AG08395 (cell line): ENCODE measurements at places on chromosomes 4 and X.
A peak's percentile ranks its signal among the peaks of the same experiment; 100 is the strongest.

GRCh38 chr4:162700358-162700757 lies 466.3 kb downstream of the NAF1 start:
- no peak for DNase-seq

- no peak for DNase-seq
These were observed 200.0 kb upstream of the FTHL17 start for GRCh38 chrX:31271615-31272471.

DNA sequence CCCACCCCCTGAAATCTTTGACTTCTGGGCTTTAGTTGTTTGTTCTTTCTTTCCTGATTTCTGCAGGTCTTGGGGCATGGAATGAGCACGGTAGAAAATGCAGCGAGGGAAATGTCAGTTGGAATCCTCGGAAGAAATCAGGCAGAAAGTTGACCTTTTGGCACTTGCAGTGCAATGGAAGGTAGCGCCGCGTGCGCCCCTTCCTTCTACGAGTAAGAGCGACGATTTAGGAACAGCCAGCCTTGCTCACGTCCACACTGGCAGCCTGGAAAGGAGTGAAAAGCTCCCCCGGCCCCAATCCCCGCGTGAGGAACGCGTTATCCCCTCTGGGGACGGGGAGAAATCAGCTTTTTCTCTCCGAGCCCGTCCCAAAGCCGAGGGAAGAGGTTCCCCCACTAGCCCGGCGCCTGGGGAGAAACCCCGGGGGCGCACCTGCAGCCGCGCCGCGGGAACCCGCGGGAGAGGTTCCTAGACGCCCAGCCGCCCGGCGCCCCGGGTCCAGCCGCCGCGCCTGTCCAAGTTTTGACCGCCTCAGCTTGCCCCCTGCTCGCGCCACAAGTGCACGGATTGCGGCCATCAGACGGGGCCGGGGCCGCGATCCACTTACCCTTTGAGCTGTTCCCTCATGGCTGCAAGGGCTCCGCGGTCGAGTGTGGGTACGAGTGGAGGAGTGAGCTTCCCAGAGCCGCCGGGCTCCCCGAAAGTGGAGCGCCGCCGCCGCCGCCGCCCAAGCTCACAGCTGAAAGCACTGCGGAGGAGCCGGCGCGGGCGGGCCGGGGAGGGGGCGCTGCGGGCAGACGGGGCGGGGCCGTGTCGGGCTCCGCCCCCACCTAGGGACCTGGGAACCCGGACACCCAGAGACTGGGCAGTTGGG lies 194.6 kb upstream of the FTHL17 start:
- peak; percentile 19 for DNase-seq

DNA sequence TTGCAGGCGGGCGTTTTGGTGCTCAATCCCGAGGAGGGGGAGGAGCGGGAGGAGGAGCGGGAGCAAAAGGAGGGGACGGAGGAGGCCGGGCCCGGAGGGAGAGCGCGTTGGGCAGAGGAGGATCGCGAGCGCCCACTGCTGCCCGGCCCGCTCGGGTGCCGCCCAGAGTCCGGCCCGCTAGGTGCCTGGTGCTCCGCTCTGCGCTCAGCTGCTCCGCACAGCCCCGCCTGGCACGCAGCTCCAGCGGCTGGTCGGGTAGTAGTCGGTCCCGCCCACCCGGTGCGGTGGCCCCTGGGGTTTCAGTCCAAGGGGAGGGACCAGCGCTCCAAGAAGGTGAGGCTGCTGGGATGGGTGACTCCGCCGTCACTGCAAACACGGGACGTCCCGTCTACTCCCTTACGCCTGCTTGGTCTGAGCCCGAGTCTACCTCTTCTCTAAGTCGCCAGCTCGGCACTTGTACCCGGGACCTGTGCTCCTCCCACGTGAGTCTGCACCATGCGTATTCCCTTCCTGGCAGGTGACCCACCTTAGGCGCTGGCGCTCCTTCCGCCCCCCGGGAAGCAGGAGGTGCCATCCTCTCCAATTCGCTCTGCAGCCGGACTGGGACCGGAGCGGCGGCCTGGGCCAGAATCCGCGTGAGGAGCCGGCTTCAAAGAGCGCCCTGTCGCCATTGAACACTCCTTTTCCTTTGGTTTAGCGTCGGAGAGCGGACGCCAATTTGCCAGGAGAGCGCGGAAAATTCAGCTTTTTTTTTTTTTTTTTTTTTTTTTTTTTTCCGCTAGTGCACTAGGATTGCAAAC lies 405 bp upstream of the HS3ST1 start:
- DNase-seq: no peak

- no peak for DNase-seq
These were observed 219.3 kb upstream of the FTHL17 start for GRCh38 chrX:31291131-31291530.

DNA sequence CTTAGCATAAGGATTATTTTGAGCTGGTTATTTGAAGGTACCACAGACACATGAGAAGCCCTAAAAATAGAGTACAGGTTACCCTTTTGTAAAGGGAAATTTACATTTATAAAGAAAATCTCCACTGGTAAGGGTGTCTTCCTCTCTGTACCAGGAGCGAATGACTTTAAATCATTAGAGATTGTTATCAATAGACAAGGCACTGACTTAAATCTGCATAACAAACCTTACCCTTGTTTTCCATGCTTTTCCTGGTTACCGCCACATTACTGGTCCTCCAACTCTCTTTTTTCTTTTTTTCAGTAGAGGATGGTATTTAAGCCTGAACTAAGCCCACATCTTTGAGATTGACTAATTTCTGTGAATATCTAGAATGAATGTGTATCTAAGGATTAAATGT lies 129.8 kb downstream of the SLC7A11 start:
- DNase-seq: no peak

DNA sequence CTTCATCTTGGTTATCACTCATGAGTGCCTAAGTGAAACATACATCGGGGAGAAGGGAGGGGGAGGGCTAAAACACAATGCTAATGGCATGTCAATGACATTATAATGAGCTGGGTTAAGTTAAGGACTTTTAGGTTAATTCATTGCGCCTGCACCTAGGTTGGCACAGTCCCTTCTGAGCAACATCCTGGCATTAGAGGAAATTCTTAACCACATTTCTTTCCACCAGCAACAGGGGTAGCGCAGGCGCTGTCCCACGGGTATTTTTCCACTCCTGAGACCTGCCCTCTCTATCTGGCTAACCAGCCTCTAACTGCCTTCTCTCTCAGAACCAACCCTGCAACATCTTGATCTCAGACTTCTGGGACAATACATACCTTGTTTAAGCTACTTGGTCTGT lies 39.0 kb upstream of the PROM1 start:
- no peak for DNase-seq

- DNase-seq: no peak
These were observed 394 bp upstream of the DYNLT3 start for GRCh38 chrX:37847733-37848197.

GRCh38 chr4:76504613-76505465 lies 69.8 kb downstream of the SHROOM3 start:
- peak; percentile 66 for DNase-seq

- no peak for DNase-seq
These were observed 6.4 kb downstream of the FAM200B start for GRCh38 chr4:15688051-15688450.

DNA sequence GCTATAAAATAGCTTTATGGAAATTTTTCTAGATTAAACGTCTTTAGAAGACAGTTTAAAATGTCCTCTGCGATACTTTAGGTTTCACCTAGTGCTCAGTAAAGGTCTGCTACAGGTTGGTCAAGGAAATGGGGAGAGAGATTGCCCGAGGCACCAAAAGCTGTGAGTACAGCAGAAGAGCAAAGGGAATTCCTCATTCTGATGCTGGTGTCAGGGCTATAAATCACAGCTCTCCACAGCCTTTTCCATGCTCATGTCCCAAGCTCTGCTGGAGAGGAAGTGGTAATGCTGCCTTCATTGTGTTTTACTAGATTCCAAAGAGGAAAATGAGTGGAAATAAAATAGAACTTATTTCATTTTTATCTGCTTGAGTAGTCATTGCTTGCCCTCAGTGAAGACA lies 2060.4 kb downstream of the ARAP2 start:
- DNase-seq: no peak

DNA sequence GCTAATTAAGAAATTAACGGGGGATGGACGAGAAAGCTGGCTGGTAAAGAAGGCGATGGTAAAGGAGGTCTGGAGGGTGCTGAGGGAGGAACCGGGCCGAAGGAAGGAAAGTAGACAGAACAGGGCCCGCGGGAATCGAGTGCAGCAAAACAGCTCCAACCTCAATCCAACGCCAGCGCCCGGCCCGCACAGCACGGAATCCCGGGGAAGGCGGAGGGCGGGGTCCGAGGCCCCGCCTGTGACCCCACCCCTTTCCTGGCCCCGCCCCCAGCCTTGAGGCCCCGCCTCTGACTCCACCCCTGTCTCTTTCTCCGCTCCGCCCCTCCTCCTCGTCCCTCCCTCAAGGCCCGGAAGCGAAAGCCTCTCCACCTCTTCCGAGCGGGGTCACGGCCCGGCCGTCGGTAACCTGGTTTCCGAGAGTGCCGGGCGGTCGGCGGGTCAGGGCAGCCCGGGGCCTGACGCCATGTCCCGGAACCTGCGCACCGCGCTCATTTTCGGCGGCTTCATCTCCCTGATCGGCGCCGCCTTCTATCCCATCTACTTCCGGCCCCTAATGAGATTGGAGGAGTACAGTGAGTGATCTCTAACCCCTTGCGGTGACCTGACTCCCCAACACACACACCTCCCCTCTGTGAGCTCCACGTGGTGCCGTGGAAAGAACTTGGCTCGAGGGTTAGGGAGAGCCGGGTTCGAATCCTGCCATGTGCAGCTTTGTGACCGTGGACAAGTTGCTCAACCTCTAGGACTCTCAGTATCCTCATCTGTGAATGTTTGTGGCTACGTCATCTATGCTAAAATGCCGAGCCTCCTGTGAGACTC lies at the start of gene SMIM20:
SMIM20 (plus strand) TSS at position 370 of the 819 bp plus-strand sequence; CDS start at position 464, 94 bp downstream.
- DNase-seq: peak; percentile 97

GRCh38 chr4:89284020-89284424 lies 23.6 kb downstream of the GPRIN3 start:
- DNase-seq: no peak

- no peak for DNase-seq
These were observed 399 bp downstream of the AIFM1 start for GRCh38 chrX:130165181-130165702.

DNA sequence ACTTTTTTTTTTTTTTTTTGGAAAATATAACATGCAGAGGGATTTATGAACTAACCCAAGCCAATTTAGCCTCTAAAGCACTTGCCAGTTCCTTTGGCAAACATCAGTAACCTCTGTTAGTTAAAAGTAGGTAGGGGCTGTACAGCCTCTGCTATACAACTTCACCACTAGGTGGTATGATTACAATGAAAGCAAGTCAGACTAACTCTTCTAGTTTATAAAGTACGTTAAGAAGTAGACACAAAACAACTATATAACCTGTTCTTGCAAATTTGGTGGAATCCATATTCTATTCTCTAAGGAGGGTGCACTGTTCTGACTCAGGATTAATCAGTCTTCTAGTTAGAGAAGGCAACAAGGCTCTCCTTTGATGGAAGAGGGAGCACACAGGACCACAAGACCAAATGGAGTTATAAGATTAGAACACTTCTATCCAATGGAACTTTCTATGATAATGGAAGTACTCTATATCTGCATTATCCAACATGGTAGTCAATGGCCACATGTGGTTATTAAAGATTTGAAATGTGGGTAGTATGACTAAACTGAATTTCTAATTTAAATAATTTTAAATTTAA lies 12.8 kb downstream of the AIMP1 start:
- peak; percentile 59 for DNase-seq

DNA sequence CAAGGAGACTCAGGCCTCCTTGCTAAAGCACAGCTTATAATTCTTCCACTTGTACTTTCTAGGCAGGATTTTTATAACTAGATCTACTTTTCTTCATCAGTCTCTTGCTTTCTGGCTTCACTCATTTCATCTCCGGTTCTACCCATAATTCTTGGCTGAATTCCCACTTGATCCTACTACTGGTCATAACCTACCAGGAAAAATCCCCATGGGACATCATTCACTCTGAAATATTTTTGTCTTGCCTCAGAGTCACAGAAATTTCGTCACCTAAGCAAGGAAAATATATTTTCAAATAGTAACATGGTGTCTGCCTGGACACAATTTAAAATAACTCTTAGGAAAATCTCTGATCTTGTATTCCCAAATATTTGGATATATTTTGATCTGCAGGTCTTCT lies 122.3 kb downstream of the TEX13A start:
- DNase-seq: no peak

DNA sequence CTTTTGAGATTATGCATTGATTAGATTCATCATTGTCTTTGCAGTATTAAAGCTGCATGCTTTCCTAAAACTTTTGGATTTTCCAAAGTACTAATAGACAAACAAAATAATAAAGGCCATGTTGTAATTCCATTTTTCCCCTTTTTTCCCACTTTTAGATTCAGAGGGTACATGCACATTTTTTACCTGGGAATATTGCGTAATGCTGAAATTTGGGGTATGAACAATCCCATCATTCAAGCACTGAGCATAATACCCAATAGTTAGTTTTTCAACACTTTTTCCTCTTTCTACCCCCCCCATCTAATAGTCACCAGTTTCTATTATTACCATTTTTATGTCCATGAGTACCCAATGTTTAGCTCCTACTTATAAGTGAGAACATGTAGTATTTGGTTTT lies 1863.6 kb downstream of the STIM2 start:
- DNase-seq: no peak

- DNase-seq: no peak
These were observed 766.7 kb upstream of the TENM3 start for GRCh38 chr4:181476508-181476890.

DNA sequence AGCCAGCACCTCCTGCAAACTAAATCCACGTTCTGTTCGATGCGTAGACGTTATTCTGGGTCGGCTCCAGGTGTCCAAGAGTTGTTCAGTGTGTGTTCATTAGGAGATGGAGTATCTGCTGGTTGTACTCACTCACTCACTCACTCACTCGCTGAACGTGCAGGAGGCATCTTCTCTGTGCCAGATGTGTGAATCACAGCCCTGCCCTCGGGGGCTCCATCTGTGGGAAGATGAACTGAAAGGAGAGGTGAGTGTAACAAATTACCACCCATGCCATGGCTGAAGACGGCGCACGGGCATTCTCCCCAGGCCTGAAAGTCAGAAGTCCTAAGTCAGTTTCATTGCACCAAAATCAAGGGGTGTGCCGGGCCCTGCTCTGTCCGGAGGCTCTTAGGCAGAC lies 16.1 kb downstream of the NSG1 start:
- peak; percentile 41 for DNase-seq

DNA sequence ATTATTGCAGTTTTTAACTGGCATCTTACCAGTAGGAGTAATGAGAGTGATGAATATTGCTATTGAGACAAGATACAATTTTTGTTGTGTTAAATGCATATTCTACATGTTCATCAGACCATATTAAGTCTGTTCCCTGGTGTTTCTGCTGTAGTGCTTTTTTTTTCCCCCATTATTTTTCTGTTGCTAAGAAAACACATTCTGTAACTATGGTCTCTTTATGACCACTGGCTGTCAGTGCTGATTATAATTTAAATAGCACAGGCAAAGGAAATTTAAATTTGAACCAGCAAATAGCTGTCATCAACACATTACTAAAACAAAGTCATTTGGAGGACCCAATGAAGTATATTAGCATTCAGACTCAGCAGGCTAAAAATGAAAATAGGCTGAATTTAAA lies 98.3 kb upstream of the ANKRD50 start:
- no peak for DNase-seq

- peak; percentile 3 for DNase-seq
These were observed 60.1 kb downstream of the RFC1 start for GRCh38 chr4:39305912-39306677.

GRCh38 chrX:101749436-101749835 lies 89.8 kb upstream of the ARMCX2 start:
- no peak for DNase-seq

- no peak for DNase-seq
These were observed 103.8 kb upstream of the LEF1 start for GRCh38 chr4:108272561-108272960.

GRCh38 chrX:118370921-118371624 lies 25.2 kb downstream of the WDR44 start:
- DNase-seq: no peak

GRCh38 chr4:525660-526059 lies 26.6 kb downstream of the PIGG start:
- DNase-seq: no peak
